Inflammatory macrophage treated with lipopolysaccharide for 1 hour (primary cell): ENCODE measurements at places on chromosomes 4 and X.

GRCh38 chr4:25775166-25775565 is 87.6 kb downstream of the SEL1L3 start:
- no peak for DNase-seq

GRCh38 chr4:121239951-121240350 is 75.8 kb upstream of the TNIP3 start:
- no peak for DNase-seq

DNA sequence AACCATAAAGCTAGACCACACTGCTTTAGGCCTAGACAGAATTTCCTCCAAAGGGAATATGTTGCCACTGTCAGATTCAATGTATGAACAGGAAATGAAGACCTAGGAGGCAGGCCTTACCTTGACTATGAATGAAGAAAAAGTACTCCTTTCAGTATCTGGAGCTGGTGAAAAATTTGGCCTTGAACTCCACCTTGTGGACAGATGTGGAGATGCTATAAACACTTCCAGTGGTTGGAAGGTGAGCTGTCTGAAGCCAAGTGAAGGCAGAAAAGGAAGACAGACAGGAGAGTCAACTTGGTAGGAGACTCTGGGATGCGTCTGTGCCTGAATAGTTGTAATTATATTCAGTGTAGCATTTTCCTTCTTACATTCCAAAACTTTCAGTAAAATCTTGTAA is 17.2 kb downstream of the SPIN3 start:
- DNase-seq: no peak

GRCh38 chrX:140190441-140191108 is 225.3 kb upstream of the CXorf66 start:
- no peak for DNase-seq

- no peak for DNase-seq
Measured at GRCh38 chrX:14073071-14073470, 43.4 kb upstream of the GEMIN8 start.

GRCh38 chr4:155599596-155599995 is 67.1 kb upstream of the GUCY1A1 start:
- no peak for DNase-seq

DNA sequence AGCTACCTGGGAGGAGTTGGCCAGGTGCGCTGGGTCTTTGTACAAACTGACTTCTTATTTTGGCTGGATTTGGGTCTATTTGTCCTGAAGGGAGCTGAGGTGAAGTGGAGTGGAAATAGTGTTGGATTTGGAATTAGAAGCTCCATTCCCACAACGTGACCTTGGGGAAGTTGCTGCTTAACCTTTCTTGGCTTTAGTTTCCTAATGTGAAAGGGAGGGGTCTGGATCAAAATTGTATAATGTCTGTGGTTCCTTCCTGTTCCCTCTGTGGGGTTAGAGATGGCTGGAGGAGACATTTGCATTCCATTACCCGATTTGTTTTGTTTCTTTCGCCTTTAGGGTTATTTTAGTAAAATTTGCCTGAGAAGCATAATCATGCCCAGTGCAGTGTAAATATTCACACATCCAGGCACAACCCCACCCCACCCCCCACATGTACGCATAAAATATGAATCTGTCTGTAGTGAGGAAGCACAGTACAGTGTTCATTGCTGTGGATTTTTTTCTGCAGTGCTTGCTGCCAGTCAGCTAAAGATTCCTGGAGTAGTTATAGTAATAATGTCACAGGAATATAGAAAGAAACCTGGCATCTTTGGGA is 21.5 kb downstream of the JADE1 start:
- no peak for DNase-seq

DNA sequence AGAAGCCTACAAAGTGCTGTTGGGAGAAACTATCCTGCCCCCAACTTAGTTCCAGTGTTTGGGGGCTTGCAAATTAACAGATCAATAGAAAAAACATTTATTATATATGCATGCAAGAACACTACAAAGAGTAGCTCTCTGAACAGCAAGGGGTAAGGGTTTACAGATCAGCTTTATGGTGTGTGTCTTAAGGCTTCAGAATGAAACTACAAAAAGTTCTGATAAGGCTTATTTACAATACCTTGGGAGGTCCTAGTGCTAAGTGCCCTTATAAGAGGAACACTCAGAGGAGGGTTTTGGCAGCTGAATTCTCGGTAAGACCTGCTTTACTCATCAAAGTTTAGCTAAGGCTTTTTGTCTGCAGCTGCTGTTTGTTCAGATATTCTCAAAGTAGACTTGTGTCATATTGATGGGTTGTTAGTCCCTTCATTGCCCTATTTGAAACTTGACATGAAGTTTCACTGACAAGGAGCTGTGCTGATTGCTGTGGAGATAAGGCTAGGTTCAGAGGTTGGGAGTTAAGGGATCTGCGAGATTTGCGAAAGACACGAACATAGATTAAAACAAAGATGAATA is 7.7 kb downstream of the ERVMER34-1 start:
- no peak for DNase-seq
